Activated naive CD4-positive, alpha-beta T cell treated with anti-CD3 and anti-CD28 coated beads for 36 hours (primary cell): ENCODE measurements at places on chromosomes 7 and 10. TPM values are rescaled to one million over a fixed set of nuclear protein-coding genes. Genes with fewer than 3 reads are reported as not detected.
A peak's percentile ranks its signal among the peaks of the same experiment; 100 is the strongest.

DNA sequence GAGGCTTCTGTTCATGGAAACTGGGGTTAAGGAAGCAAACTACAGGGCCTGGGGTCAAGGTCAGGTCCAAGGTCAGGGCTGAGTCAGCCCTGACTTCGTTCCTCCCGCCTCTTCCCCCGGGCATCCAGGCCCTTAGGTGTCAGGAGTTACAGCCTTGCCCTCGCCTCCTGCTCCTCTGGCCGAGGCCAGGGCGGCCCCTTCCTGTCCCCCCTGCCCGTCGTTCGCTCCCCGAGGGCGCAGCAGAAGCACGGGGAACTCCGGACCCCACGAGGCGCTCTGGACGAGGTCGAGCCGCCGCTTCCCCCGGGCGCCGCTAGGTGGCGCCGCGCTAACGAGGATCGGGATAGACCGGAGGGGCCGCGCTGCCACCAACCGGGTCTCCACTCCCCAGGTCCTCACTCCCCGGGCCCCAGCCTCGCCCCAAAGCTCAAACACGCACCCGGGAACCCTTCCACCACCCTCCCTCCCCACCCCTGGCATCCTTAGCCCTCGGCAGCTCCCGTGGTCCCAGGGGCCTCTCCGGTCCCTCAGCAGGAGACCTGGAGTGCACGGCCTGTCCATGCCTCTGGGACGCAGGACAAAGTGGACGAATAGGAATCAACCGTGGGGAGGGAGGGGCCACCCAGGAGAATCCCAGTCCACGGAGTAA lies 59.2 kb upstream of the MYL10 start:
- no peaks in the 10 kb centered on the region for H3K4me1 ChIP-seq
- H3K27me3 ChIP-seq: no peaks in the 10 kb centered on the region
- no peaks in the 10 kb centered on the region for H3K36me3 ChIP-seq
- DNase-seq: peak; percentile 84
- H3K4me3 ChIP-seq: no peak overlapping the region

Gene KIAA1549
- 0.60 TPM for total RNA-seq

- H3K36me3 ChIP-seq: peaks cover 3% of the 10 kb centered on the region
- no peak overlapping the region for H3K4me3 ChIP-seq
- DNase-seq: peak; percentile 52
These were observed 4.1 kb upstream of the NT5C2 start for GRCh38 chr10:103197174-103197573.

DNA sequence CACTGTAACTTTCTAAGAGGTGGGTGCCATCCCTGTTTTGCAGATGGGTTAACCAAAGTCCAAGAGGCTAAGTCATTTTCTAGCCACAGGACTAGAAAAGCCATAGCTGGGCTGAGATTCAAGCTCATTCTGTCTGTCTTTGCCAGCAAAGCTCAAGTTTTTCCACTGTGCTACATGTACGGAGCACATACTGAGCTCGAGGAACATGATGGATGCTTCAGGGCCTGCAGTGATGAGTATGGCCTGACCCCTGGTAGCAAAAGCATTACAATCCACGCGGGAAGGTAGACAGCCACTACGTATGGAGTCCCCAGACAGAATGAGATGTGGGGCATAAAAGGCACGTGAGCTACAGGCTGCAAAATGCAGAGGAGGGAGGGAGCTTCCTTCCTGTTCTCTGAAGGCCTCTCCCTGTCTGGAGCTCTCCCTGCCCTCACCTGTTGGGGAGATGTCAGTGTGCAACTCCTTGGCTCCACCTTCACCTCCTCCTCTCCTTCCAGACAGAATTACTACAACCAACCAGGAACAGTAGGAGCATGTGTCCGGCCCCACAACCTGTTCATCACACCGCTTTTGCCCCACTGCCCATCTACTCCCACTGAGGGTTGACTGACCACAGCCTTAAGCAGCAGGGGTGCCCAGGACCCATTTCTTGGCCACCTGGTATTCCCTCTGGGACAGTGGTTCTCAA lies 16.4 kb downstream of the ITPRIP start:
- H3K27ac ChIP-seq: peak overlapping the region; percentile 81
- peaks cover 89% of the 10 kb centered on the region for H3K4me1 ChIP-seq
- H3K27me3 ChIP-seq: no peaks in the 10 kb centered on the region

Gene GNAT3
- total RNA-seq: not detected

DNA sequence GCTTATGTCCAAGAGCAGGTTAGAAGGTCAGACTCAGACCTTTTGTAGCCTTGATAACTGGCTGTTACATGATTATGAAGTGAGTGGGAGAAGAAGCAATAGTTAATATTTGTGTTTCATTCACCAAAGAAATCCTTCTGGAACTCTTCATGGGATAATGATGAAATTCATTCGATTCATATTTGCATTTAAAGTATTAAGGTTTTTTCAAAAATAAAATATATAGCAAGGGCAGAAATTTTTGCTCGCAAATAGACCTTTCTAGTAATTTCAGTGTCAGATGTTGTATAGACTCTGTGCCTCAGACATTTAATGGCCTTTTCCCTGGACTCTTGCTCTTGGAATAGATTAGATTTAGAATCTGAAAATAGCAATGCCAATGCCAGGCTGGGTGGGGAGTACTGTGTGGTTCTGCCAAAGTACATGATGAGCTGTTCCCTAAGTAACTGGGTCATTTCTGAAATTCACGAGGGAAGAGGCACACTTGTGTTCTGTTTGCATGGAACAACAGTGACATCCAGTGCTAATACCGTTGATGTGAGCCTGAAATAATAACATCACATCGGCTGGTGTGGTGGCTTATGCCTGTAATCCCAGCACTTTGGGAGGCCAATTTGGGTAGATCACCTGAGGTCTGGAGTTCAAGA lies 119.2 kb downstream of the MBL2 start:
- H3K36me3 ChIP-seq: no peaks in the 10 kb centered on the region
- H3K4me1 ChIP-seq: no peaks in the 10 kb centered on the region
- H3K27me3 ChIP-seq: no peaks in the 10 kb centered on the region
- no peak overlapping the region for H3K4me3 ChIP-seq

- H3K36me3 ChIP-seq: peaks cover 2% of the 10 kb centered on the region
- H3K27ac ChIP-seq: no peak overlapping the region
- peaks cover 4% of the 10 kb centered on the region for H3K27me3 ChIP-seq
- no peaks in the 10 kb centered on the region for H3K4me1 ChIP-seq
- H3K4me3 ChIP-seq: no peak overlapping the region
These were observed 37.8 kb downstream of the COBL start for GRCh38 chr7:51278797-51279196.

DNA sequence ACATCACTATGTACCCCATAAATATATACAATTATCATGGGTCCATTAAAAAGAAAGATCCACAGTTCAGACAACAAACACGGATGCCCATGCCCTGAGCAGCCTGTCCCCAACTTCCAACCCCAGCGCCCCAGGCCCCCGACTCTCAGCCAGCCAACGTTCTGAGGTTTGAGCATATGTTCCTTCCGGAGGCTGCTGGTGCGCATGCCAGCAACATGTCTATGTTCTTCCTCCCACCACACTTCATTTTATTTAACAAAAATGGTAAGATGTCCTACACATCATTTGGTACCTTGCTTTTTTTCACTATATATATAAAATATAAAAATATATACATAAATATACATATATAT lies 250.9 kb downstream of the MAD1L1 start:
- peaks cover 5% of the 10 kb centered on the region for H3K4me1 ChIP-seq
- H3K36me3 ChIP-seq: peaks cover 9% of the 10 kb centered on the region
- no peak overlapping the region for H3K4me3 ChIP-seq
- no peak for DNase-seq

DNA sequence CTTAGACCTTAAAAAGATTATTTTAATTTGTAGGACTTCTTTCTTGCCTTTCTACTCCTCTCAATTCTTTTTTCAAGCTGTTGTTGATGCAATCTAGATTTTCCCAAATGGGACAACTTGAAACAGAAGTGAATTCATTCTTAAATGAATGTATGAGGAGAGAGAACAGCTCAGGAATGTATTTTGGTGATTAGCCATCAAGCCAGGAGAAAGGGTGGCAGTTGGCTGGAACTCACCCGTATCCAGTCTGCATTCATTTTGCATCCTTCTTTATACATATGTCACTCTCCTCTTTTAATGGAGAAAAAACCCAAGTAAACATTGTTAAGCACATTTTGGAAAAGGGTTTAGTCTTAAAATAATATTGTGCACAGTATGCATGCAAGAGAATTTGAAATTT lies 251.3 kb downstream of the REEP3 start:
- DNase-seq: no peak
- peaks cover 9% of the 10 kb centered on the region for H3K27me3 ChIP-seq
- H3K4me3 ChIP-seq: no peak overlapping the region
- no peaks in the 10 kb centered on the region for H3K36me3 ChIP-seq

- H3K4me3 ChIP-seq: peak overlapping the region; percentile 98
- peaks cover 15% of the 10 kb centered on the region for H3K36me3 ChIP-seq
- peak overlapping the region; percentile 93 for H3K27ac ChIP-seq
- DNase-seq: peak; percentile 43
These were observed 677 bp downstream of the TSPAN14 start for GRCh38 chr10:80454513-80455460.

DNA sequence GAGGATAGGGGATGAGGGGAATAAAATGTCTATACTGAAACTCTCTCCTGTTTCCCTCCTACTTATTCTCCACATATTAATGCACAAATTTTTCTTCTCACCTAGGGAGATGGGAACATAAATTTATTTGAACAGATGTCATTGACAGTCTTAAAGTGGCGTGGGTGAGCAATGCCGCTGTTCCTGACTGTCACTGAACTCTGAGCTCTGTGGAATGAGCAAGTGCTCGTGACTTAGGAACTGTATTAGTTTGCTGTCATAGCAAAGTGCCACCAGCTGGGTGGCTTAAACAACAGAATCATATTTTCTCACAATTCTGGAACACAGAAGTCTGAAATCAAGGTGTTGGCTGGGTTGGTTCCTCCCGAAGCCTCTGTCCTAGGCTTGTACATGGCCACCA lies 29.1 kb downstream of the INPP5F start:
- no peak overlapping the region for H3K4me3 ChIP-seq
- no peak for DNase-seq

Gene RPP30
- 74.7 TPM for total RNA-seq

GRCh38 chr7:12769444-12769843 lies 82.0 kb downstream of the ARL4A start:
- H3K27me3 ChIP-seq: peaks cover 5% of the 10 kb centered on the region
- H3K4me1 ChIP-seq: no peaks in the 10 kb centered on the region
- no peak overlapping the region for H3K27ac ChIP-seq
- no peak overlapping the region for H3K4me3 ChIP-seq

Gene CCDC126
- total RNA-seq: 5.7 TPM

Gene ELFN1
- not detected for total RNA-seq

Gene CHAT
- total RNA-seq: not detected

Gene HGF
- total RNA-seq: not detected

DNA sequence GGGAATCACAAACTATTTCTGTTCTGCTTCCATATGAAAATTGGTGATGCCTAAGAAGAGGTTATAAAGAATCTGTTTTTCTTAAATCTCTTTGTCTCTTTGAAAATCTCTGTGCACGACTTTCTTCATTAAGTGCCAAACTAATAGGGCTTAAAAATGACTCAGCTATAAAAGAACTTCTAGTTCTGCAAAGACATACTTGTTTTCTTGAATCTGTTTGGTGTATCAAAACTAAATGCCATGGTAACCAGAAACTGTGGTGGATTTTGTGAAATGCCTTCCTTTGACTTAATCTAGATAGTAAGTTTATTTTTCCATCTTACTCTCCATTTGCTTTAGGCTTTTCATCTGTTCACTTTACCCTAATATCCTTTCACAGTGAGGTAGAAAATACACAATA lies 417.8 kb downstream of the PARD3 start:
- no peak overlapping the region for H3K4me3 ChIP-seq
- H3K36me3 ChIP-seq: no peaks in the 10 kb centered on the region
- H3K27ac ChIP-seq: no peak overlapping the region
- H3K27me3 ChIP-seq: no peaks in the 10 kb centered on the region
- no peak for DNase-seq

Gene THSD7A
- total RNA-seq: not detected

- H3K27me3 ChIP-seq: no peaks in the 10 kb centered on the region
- peaks cover 2% of the 10 kb centered on the region for H3K36me3 ChIP-seq
- no peak overlapping the region for H3K4me3 ChIP-seq
- no peak overlapping the region for H3K27ac ChIP-seq
These were observed 171.6 kb downstream of the LRRN3 start for GRCh38 chr7:111262293-111263116.

DNA sequence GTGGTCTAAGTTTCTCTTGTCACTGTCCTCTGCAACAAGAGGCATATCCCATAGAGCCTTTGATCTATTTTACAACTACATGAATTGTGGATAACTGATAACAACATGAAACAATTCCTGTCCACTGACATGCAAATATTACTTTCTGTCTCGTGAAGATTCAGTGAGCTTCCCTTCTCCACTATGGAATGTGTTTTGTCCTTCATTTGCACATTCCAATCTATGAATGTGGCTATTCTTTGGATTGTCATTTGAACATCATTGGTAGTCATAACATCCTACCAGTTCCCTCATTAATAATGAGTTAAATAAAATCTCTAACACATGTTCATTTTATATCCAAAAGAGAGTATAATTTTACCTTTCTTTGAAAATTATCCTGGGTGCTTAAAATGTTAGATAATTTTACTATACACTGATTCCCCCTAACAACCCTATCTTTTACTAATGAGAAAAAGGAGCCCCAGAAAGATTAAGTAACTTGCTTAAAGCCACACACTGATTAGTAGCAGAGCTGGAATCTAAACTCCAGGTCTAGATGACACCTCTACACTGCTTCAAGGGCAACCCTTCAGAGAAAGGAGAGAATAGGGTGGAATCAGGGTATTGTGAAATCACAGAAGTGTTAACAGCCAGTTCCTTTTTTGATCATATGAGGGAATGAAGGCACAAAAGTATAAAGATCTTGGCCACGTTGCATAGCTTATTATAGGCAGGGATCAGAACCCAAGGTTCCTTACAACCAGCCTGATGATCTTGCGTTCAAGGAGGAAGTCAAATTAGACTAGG lies 39.1 kb downstream of the PDE1C start:
- no peak overlapping the region for H3K27ac ChIP-seq
- H3K4me3 ChIP-seq: no peak overlapping the region
- no peaks in the 10 kb centered on the region for H3K4me1 ChIP-seq

Gene LBX1
- not detected for total RNA-seq

DNA sequence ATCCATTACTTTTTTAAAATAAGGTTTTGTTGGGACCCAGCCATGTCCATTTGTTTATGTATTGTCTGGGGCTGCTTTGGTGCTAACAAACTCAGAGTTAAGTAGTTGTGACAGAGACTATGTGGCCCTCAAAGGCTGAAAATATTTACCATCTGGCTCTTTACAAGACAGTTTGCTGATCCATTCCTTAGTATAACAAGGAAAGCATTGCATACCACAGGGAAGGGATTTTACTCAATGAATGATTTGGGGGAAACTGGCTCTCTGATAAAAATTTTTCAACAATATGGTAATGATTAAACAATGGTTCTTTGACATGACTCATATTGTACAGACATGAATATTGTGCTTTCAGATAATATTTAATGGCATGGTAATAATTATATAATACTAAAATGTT lies 738.1 kb downstream of the KCNMA1 start:
- H3K4me1 ChIP-seq: no peaks in the 10 kb centered on the region
- H3K27ac ChIP-seq: no peak overlapping the region
- no peak for DNase-seq
